HEK293T (cell line): ENCODE measurements at places on chromosomes 1 and 21.

- no peak for DNase-seq
Observed at GRCh38 chr1:203059485-203059884, 26.3 kb downstream of the MYOG start.

GRCh38 chr21:38729754-38730379, 75.9 kb upstream of the ETS2 start:
- DNase-seq: no peak

GRCh38 chr1:169550294-169550693, 36.0 kb downstream of the F5 start:
- DNase-seq: peak; percentile 50

- no peak for DNase-seq
Observed at GRCh38 chr1:109847251-109847650, 63.4 kb upstream of the CSF1 start.

DNA sequence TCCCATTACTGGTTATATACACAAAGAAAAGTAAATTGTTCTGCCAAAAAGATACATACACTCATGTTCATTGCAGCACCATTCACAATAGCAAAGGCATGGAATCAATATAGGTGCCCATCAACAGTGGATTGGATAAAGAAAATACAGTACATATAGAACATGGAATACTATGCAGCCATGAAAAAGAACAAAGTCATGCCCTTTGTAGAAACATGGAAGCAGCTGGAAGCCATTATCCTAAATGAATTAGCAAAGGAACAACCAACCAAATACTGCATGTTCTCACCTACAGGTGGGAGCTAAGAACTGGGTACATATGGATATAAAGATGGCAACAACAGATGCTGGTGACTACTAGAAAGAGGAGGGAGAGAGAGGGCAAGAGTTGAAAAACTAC, 132.6 kb downstream of the PLD5 start:
- DNase-seq: no peak

GRCh38 chr1:53640701-53641075, 98.3 kb downstream of the GLIS1 start:
- DNase-seq: no peak

DNA sequence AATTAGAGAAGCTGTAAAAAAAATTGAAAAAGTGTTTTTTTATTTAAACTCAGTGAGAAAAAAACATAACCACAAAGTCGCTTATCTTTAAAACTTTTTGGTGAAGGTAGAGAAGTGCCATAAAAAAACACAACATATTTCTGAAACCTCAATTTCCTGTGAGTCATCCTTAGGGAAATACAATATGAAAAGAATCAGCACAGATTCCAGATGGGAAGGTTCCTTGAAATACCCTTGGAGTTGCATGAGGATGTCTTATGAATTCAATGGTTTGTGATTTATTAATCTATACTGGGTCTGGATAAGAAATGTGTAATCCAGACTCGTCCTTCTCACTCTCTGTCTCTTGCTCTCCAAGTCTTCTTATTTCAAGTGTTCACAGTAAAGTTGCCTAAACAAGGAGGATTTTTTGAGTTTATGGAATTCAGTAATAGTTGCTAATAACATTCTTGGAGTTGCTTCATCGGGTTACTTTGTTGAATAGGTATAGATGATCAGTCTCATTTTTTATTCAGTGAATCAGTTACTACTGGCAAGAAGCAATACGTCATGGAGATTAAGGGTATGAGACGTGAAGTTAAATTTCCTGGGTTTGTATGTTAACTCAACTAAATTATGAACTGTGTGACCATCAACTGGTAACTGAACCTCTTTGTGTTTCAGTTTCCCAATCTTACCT, 191.4 kb downstream of the KCNK2 start:
- no peak for DNase-seq

DNA sequence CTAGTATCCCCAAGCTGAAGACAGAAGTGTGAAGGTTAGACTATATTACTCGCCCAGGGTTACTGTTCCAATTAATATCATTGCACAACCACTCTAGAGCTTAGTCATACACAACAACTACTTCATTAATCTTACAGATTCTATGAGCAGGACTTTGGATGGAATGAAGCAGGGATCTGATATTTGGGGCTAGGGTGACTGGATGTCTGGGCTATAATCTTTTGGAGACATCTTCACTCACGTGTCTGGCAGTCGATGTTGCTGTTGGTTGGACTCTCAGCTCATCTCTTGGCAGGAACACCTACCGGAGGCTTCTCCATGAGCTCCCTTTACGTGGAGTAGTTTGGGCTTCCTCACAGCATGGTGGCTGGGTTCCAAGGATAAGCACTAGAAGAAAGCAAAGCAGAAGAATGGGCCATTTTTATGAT, 519.2 kb upstream of the B3GALT2 start:
- no peak for DNase-seq

- DNase-seq: peak; percentile 76
Observed at GRCh38 chr1:156295391-156295947, at the start of gene GLMP. GLMP (minus strand) TSS chr1:156295679; CDS start chr1:156295645, 34 bp downstream.

GRCh38 chr1:40310129-40310461, 7.0 kb downstream of the COL9A2 start:
- DNase-seq: no peak

DNA sequence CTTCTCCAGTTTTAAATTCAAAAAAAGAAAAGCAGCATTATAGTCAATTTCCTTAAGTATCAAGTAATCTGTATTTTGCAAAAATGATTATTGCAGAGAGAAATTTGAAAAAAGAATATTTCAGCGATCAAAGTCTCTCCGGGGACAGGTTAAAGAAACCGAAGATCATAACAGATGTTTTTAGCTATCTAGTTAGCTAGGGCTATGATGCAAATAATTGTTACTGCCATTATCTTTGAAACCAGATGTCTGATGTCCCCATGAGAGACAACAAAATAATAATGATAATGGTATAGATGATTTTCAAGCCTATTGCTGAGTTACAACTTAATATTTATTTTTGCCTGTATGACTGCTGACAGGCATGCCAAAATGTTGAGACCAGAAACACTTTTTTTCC, 1326.0 kb downstream of the PLA2G4A start:
- DNase-seq: no peak

DNA sequence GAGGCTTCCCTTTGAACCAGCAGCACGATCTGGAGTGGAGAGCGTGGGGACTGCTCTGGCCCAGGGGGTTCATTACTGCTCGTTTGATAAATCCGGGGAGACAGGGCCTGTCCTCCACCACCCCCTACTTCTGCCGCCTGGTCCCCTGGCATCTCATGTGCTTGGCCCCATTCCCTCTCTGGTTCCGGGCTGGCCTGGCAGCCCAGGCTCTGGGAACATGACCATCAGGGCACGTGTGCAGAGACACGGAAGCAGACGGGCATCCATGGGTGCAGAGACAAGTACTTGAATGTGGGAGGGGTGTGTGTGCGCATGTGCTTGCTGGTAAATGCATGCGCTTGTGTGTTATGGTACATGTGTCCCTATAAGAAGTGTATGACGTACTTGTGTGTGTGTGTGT, 75.5 kb downstream of the KIRREL1 start:
- DNase-seq: no peak

GRCh38 chr1:16392740-16393569, 25.9 kb downstream of the SZRD1 start:
- no peak for DNase-seq

DNA sequence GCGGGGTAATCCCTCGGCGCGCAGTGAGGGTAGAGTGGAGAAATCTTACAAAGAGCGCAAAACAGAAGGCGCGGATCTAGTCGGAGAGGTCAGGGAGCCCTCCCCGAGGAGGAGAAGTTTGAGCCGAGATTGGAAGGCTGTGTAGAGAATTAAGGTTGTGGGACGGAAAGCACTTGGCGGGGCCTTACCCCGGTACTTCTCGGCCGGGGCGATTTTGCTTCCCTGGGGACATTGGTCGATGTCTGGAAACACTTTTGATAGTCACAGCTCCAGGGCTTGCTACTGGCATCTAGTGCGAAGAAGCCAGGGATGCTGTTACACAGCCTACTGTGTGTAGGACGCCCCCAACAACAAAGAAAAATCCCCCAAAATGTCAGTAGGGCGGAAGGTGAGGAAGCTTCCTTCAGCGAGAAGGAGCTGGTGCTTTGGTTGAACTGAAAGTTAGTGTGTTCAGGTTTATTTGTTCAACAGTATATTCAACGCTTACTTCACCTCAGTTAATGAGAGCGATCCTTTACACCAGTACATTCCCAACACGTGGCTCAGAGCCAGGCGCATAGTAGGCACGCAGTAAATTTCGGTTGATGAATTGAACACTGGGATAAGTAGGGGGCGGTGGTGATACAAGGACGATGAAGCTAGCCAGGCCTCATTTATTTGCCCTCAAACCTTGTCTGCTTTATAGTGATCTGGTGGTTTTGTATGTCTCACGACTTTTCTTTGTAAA, 807 bp downstream of the CEP85 start:
- DNase-seq: peak; percentile 22

DNA sequence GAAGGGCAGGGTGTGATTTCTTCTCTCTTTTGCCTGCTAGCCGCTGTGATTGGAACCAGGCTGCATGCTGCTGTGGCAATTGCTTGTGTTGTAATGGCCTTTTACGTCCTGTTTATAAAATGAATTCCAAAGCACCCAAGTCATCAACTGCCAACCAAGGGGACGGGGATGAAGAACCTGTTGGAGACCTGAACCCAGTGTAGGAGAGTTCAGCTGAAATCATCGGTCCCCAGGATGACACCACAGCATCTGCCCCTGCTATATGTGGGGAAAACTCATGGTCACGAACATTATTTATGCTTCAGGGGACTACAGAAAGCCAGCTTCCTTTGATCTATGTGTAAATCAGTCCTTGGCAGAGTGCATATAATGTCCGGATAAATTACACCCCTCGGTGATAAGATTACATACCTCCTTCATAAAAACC, 3.8 kb downstream of the TMEM167B start:
- no peak for DNase-seq
